Vagina (tissue), 2 donors: ENCODE measurements at places on chromosomes 1 and 21. TPM values are rescaled to one million over a fixed set of nuclear protein-coding genes. Genes with fewer than 3 reads are reported as not detected.

OPN3 gene
- 15.5 TPM for total RNA-seq

C8B gene
- total RNA-seq, result not detected

GLIS1 gene
- 1.2 TPM for total RNA-seq

DNA sequence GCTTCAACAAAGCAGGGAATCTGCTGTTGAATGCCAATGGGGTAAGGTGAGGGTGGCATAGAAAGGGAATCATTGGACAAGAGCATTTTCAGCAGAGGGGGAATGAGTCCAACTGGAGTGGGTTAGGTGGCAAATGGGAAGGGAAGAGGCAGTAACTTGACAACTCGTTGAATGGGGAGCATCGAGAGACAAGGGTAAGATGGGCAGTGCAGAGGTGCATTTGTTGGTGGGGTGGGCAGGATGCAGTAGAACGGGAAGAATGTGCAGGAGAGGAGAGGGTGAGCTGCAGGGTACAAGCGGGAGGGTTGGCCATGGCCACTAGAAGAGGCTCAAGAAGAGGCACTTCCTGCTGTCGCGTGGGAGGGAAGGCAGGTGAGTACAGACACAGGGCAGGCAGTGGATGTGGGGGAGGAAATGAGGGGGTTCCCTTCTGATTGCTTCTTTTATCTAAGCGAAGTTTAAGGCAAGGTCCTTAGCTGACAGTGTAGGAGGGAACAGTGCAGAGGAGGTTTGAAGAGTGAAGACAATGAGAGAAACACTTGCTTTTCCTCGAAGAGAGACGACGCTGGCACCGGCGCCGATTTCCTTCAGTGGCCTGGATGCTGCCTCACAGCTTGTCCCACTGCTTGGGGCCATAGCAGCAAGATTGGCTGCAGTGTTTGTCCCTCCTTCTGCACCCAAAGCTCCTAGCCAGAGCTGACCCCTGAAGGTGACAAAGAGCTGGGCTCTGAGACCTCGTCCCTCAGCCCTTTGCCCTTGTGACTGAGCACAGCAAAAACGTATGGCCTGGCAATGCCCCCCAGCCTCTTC, 3.2 kb upstream of the IKBKE start:
- DNase-seq, result no peak

DNA sequence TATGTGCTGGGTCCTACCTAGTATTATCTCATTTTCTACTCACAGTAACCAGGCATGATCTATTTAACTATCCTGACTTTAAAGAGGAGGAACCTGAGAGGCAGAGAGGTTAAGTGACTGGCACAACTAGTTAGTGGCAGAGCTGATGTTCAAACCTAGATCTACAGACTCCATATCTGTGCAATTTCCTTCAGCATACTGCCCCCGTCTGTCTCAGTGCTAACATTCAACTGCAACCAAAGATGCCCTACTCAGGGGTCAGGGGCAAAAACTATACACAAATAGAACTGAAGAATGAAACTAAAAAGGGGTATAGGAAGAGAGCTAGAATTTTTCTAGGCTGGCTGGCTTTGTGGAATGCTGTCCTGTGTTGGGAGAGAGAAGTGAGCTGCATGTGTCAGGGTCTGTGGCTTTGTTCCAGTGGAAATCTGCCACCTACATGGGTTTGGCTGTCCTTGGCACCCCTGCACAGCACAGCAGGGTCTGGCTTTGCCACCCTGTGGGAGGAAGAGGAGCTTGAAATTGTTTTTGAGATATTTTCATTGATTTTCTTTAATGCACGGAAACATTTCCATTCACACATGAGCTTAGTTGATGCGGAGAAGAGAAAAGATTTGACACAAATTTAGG, 368.5 kb downstream of the RPS6KC1 start:
- DNase-seq, result peak; percentile 22

GRCh38 chr1:231763456-231763855, 136.9 kb downstream of the DISC1 start:
- no peak for DNase-seq

- no peak for DNase-seq
Measured at GRCh38 chr1:110915804-110916203, 42.9 kb downstream of the CD53 start.

IL22RA1 gene
- total RNA-seq, result 4.2 TPM

GRCh38 chr1:59128784-59129227, 168.1 kb upstream of the FGGY start:
- DNase-seq, result no peak

DNA sequence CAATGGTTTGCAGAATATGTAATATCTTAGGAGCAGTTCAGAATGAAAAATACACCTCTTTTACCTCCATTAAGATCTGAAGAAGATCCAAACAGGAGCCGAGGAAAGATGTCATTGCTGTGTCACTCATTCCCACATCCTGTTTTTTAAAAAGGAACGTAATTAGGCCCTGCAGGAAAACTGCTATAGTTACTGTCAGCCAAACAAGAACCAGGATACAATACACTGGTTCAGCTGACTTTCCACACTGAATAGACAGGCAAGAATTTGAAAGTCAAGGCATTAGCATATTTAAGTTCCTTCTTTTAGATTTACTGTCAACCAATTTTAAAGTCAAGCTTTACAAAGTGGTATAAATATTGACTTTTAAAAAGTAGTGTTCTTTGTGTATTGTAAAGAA, 63.8 kb downstream of the IARS2 start:
- no peak for DNase-seq
